Activated naive CD4-positive, alpha-beta T cell treated with anti-CD3 and anti-CD28 coated beads, Interleukin-2, amount 10 ng/mL, durations not matched to agents 7 days and 5 days (primary cell): ENCODE measurements at places on chromosomes 4 and X.
A peak's percentile ranks its signal among the peaks of the same experiment; 100 is the strongest.

GRCh38 chr4:69760455-69760854, at the start of gene SULT1B1:
Gene SULT1B1 (minus strand): TSS chr4:69760620. CDS start chr4:69755217, 5,403 bp downstream.
- peaks cover 59% of the 10 kb centered on the region for H3K4me1 ChIP-seq
- no peaks in the 10 kb centered on the region for H3K27me3 ChIP-seq
- peaks cover 12% of the 10 kb centered on the region for H3K36me3 ChIP-seq
- H3K27ac ChIP-seq = peak within 1 kb of the TSS; percentile 98

- H3K27me3 ChIP-seq = no peaks in the 10 kb centered on the region
- H3K4me1 ChIP-seq = no peaks in the 10 kb centered on the region
- H3K36me3 ChIP-seq = no peaks in the 10 kb centered on the region
- no peak overlapping the region for H3K4me3 ChIP-seq
- no peak overlapping the region for H3K27ac ChIP-seq
Observed at GRCh38 chrX:16258882-16259281, 91.6 kb downstream of the MAGEB17 start.

GRCh38 chrX:102548231-102548630, 31.7 kb upstream of the TMSB15A start:
- H3K27me3 ChIP-seq = peaks cover 9% of the 10 kb centered on the region
- no peak overlapping the region for H3K27ac ChIP-seq
- DNase-seq = no peak
- no peaks in the 10 kb centered on the region for H3K4me1 ChIP-seq

- no peaks in the 10 kb centered on the region for H3K27me3 ChIP-seq
- DNase-seq = no peak
- peaks cover 19% of the 10 kb centered on the region for H3K4me1 ChIP-seq
- H3K4me3 ChIP-seq = no peak overlapping the region
- peaks cover 2% of the 10 kb centered on the region for H3K36me3 ChIP-seq
Observed at GRCh38 chrX:46278572-46278971, 266.6 kb downstream of the ZNF674 start.

GRCh38 chr4:185597532-185598188, 62.4 kb upstream of the PDLIM3 start:
- no peaks in the 10 kb centered on the region for H3K4me1 ChIP-seq
- H3K36me3 ChIP-seq = no peaks in the 10 kb centered on the region
- no peak overlapping the region for H3K27ac ChIP-seq
- peaks cover 15% of the 10 kb centered on the region for H3K27me3 ChIP-seq
- H3K4me3 ChIP-seq = no peak overlapping the region
